ENCODE measurements at places on chromosomes 4 and X.

DNA sequence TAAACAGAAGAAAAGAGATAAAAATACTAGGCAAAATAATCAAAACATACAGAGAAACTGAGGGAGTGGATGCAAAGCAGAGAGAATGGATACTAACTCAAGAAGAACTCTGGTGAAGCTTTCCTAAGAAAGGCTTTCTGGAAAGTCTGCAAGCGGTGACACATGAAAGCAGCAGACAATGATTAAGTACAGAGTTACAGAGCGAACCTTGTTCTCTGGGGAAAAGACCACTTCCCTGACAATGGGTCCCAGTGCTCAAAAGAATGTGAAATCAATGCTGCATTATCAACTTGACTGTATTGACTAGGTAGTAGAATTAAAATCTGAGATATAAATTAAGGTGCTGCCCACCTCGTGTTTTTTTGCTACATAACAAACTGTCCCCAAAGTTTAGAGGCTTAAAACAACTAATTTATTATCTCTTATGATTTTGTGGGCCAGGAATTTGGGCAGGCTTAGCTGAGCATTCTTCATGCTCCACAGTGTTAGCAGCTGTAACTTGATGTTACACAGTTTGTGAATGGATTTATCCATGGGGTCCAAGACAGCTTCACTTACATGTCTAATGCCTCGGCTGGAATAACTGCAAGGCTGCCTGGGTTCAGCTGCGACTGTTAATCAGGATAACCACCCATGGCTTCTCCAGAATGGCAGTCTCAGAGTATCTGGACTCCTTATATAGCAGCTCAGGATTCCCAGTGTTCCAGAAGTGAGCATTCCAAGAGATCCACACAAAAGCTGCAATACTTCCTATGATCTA lies 106.9 kb upstream of the INPP4B start:
- no peak for DNase-seq

- DNase-seq: no peak
Measured at GRCh38 chr4:4339504-4340085, 47.3 kb upstream of the NSG1 start.

- no peak for DNase-seq
Measured at GRCh38 chr4:76007089-76007862, at the start of gene CXCL9. TSS of gene CXCL9 (minus strand) at chr4:76007509. CDS start at chr4:76007449, 60 bp downstream.

GRCh38 chrX:124240422-124240821 lies 92.0 kb upstream of the TEX13D start:
- no peak for DNase-seq

DNA sequence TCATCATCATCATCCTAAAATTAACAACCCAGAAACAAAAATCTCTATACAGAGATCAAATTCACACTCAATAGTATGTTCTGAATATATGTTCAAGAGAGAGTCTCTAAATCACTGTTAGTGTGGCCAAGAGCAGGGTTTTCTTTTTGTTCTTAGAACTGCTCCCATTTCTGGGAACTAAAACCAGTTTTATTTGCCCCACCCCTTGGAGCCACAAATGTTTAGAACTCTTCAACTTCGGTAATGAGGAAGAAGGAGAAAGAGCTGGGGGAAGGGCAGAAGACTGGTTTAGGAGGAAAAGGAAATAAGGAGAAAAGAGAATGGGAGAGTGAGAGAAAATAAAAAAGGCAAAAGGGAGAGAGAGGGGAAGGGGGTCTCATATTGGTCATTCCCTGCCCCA lies 32.3 kb downstream of the CYBB start:
- no peak for DNase-seq

Measured in AG09309 (cell line).